ENCODE measurements at places on chromosomes 1 and 21.

GRCh38 chr21:28142697-28143096 is 850.0 kb downstream of the LTN1 start:
- peak; percentile 30 for DNase-seq

DNA sequence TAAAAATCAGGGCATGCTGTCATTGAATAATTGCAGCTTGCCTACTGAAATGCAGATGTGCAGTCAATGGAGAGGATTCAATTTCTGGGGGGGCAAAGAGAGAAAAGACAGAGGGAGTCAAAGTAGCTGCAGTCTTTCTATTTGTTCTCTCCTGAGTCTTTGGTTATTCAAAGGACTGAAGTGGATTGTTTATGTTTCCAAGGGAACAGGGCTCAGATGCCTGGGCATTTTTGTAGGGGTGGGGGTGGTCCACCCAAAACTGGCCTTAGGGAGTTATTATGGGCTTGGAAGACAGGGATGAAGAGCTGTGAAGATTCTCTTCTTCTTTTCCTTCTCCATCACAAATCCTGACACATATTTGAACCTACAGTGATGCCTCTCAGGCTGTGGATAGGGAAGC is 408.8 kb upstream of the DAB1 start:
- no peak for DNase-seq

- no peak for DNase-seq
These were observed 32.6 kb downstream of the GRIK3 start for GRCh38 chr1:37001703-37002102.

- no peak for DNase-seq
These were observed 6.8 kb upstream of the SLAMF9 start for GRCh38 chr1:159960721-159961381.

- DNase-seq, result no peak
These were observed 1.0 kb upstream of the ARID1A start for GRCh38 chr1:26694638-26695355.

DNA sequence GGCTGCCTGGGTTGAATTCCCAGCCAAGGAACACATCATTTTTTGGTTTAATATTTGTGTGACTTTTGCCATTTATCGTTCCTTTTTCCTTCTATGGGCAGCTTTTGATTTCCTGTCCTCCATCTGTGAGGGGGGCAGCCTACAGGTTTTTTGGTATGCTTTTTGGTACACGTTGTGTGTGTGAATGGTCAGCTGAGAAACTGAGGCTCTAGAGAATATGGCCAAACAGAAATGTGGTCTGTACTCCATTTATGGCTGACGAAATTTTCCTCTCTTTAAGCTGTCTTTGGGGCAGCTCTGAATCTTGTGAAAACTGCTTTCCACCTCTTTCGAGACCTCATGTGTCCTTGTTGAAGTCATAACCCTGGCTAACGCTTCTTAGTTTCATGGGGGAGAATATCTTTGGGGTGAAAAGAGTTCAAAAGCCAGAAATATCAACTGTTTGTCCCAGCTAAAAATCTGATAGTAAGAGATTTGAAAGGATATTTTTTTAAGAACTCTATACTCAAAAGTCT is 26.6 kb downstream of the NRDC start:
- no peak for DNase-seq

- DNase-seq, result no peak
These were observed 67.7 kb downstream of the PTGER3 start for GRCh38 chr1:70979881-70980280.

GRCh38 chr1:99674115-99675064 is 28.5 kb downstream of the PALMD start:
- DNase-seq, result no peak

GRCh38 chr1:235291599-235292091 is 36.3 kb downstream of the ARID4B start:
- no peak for DNase-seq

DNA sequence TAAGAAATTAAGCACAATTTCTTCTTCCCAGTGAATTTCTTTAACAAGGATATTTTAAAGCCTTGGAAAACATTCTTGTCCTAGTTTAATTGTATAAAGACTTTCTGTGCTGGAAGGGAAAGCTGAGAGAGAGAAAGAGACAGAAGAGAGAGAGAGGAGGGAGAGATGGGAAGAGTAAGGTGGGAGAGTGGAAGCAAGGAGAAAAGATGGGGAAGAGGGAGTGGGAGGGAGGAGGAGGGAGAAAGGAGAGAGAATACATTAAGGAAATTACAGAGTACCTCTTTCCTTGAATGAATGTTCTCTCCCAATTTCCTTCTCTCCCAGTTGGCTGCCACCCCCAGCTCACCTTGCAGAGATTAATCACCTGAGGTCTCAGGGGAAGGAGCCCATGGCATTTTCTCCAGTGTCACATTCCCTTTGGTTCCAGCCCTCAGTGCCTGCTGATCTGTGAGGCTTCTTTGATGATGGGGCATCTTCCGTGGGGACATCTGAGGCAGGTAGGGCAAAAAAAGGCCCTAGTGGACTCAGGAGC is 32.4 kb upstream of the KCNA10 start:
- no peak for DNase-seq

GRCh38 chr1:78211483-78212092 is 165.8 kb downstream of the GIPC2 start:
- DNase-seq, result no peak

DNA sequence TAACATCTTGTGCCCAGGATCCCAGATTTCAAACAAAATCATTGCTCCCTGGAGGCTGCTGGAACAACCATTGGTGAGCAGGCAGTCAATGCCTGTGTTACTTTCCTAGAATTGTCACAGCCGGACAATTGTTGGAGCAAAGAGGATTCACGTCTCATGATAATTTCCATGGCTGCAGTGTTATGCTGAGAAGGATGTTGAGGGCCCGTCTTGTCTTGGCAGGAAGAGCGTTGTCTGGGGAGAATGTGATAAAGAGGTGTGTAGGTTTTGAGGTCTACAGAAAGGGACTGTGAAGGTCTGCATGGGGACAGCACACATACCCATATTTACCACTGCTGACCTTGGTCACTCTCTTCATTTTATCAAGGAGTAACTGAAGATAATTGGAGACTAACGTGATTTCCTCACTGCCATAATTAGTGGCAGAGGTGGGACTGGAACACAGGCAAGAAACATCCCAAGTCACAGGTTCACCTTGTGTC is 6.3 kb downstream of the MECR start:
- no peak for DNase-seq

GRCh38 chr1:216032284-216032683 is 391.0 kb downstream of the USH2A start:
- DNase-seq, result no peak

DNA sequence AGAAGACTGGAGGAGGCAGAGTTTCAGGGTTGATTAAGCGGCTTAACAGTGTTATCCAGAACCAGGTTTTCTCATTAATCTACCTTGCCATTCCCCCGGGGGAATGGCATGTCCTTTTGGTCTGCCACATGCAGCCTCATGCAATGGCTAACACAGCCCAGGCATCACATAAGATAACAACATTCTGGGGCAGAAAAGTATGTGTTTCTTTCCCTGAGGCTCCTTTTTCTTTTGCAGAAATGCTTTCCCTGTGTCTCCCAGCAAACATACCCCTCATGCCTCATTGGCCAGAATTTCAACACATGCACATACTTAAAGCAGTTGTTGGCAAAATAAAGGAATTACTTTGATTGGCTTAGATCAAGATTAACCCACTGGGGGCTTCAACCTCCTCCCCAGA is 98.6 kb downstream of the OMA1 start:
- DNase-seq, result no peak

DNA sequence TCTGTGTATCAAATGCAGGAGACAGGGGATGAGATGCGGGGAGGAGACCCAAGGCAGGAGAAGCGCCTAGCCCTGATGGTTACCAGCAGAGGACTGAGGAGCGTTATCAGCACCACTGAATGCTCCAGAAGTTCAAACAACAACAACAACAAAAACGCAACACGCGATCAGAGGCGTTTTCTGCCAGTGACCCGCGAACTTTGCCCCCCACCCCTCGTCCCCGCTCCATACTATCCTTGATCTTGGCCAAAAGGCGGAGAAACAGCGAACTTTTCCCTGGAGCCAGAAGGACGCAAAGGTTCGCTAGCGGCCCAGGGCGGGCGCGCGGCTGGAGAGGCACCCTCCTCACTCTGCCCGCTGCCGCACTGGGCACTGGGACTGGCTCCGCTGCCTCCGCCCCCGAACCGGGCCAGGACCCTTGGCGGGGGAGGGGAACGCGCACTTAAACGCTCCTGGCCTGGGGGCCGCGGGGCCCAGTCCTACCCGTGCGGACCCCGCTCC is 699 bp downstream of the ECHDC2 start:
- DNase-seq, result no peak

DNA sequence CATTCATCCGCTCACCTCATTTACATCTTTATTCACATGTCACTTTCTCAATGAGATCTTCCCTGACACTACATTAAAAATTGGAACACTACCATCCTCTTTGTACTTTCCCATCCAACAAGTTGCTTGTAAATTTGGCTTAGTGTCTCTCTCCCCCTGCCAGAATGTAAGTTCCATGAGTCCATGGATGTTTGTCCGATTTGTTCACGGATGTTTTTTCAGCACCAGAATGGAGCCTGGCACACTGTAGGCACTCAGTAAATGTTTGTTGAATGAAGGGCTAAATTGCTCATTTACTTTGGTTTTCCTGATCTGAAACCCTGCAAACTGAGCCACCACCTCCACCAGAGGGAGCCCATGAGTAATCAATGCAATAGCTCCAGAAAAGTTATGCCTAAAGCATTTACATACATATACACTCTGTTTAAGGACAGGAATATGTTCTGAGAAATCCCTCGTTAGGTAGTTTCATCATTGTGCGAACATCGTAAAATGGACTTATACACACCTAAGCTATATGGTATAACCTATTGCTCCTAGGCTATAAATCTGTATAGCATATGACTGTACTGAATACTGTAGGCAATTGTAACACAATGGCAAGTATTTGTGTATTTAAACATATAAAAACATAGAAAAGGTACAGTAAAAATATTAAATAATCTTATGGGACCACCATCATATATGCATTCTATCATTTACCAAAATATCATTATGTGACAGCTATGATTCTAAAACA is 2.8 kb upstream of the EYA3 start:
- DNase-seq, result peak; percentile 52

GRCh38 chr1:236011641-236012040 is 53.2 kb downstream of the NID1 start:
- DNase-seq, result no peak

- DNase-seq, result no peak
These were observed 9.7 kb upstream of the HYI start for GRCh38 chr1:43463479-43463878.

DNA sequence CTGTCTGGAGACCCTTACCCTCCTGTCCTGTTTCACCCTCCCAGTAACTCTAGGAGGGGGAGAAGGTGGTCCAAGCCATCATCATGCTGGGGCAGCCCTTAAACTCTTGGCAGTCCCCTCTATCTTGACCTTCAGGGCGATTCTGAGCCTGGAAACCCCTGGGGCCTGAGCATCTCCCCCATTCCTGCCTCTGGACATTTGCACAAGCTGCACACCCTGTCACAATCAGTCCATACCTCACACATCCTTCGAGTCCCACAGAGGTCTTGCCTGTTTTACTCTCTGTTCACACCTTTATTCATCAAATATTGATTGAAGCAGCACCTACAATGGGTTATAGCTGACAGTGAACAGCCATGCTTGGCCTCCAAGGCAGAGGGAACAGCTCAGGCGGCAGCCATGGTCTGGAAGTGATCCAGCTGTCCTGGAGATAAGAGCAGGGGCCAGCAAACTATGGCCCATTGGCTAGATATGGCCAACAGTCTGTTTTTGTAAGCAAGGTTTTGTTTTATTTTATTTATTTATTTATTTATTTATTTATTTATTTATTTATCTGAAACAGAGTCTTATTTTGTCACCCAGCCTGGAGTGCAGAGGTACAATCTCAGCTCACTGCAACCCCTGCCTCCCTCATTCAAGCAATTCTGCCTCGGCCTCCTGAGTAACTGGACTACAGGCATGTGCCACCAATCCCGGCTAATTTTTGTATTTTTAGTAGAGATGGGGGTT is 7.1 kb upstream of the FAM131C start:
- no peak for DNase-seq

DNA sequence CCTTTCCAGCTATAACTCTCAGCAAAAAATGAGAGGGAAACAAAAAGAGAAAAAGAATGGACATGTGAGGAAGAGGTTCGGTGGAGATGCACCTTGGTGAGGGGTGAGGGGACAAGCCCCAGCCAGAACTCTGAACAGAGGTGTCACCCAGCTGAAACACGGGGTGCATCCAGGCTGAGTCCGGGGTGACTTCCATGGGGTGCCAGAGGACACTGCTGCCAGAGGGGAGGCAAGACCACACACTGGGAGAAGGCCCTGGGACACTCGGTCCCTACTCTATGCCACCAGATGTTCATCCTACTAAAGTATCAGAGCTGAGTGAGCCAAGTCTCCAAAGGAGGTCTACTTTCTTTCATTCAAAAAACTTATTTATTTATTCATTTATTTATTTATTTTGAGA is 36.1 kb upstream of the PPP1R15B start:
- DNase-seq, result no peak

GRCh38 chr1:145707183-145707867 is at the start of gene PDZK1:
PDZK1 (minus strand) TSS chr1:145707368; CDS start chr1:145688021, 19,347 bp downstream.
- DNase-seq, result no peak

- DNase-seq, result no peak
These were observed 233.3 kb downstream of the SETD4 start for GRCh38 chr21:35827004-35827403.

GRCh38 chr1:175873290-175873935 is 130.0 kb upstream of the TNR start:
- no peak for DNase-seq

All from T1000 (cell line).